Nephron progenitor cell (in vitro differentiated cells): ENCODE measurements at places on chromosomes 12 and 14.
A peak's percentile ranks its signal among the peaks of the same experiment; 100 is the strongest.

GRCh38 chr14:88929656-88930436 lies 105.4 kb downstream of the TTC8 start:
- DNase-seq = no peak

GRCh38 chr14:104247336-104248202 lies 109.2 kb downstream of the KIF26A start:
- no peak for DNase-seq

DNA sequence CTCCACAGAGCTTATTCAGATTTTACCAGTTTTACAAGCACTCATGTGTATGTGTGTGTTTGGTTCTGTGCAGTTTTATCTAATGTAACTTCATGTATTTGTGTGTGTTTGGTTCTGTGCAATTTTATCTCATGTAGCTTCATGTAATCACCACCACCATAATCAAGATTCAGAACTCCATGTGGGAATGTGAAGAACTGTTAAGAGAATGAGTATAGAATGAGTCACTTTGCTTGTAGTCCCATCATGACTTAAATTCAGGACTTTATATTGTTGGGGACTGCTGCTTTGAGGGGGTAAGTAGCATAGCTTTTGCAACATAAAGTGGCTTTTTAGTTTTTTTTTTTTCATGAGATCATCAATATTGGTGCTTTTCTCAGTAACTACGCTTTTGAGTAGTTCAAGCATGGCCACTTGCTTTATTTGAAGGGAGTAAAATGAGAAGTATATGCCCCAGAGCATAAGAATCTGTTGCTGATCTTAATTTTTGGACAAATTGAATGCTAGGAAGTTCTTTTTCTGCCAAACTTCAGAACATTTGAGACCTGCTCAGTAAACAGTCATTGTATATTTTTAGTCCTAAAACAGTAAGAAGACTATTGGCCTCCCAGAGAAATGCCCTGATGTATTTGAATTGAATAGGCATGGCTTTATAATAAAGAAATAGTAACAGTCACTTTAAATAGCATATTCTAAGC lies 28.8 kb downstream of the PROX2 start:
- DNase-seq = no peak

GRCh38 chr14:50020799-50021198 lies 95.6 kb downstream of the VCPKMT start:
- no peak for DNase-seq

DNA sequence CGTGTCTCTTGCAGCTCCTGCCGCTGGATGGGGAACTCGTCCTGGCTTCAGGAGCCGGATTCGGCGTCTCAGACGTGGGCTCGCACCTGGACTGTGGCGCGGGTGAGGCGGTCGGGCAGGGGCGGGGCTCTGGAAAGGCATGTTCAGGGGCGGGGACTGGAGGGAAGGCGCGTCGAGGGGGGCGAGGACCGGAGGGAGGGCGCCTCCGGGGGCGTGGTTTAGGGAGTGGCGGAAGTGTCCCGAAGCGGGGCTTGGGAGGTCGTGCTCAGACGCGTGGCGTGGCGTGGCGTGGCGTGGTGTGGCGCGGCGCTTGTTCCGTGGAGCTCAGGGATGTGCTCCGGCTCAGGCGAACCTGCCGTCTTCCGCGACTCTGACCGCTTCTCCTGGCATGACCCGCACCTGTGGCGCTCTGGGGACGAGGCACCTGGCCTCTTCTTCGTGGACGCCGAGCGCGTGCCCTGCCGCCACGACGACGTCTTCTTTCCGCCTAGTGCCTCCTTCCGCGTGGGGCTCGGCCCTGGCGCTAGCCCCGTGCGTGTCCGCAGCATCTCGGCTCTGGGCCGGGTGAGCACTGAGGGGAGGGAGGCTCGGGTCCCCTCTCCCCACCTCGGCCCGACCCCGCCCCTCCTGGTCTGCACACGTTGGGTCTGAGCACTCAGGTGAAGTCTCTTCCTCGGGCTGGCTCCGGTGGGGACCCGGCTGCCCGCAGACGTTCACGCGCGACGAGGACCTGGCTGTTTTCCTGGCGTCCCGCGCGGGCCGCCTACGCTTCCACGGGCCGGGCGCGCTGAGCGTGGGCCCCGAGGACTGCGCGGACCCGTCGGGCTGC lies 6.2 kb downstream of the AMN start:
- peak; percentile 89 for DNase-seq

DNA sequence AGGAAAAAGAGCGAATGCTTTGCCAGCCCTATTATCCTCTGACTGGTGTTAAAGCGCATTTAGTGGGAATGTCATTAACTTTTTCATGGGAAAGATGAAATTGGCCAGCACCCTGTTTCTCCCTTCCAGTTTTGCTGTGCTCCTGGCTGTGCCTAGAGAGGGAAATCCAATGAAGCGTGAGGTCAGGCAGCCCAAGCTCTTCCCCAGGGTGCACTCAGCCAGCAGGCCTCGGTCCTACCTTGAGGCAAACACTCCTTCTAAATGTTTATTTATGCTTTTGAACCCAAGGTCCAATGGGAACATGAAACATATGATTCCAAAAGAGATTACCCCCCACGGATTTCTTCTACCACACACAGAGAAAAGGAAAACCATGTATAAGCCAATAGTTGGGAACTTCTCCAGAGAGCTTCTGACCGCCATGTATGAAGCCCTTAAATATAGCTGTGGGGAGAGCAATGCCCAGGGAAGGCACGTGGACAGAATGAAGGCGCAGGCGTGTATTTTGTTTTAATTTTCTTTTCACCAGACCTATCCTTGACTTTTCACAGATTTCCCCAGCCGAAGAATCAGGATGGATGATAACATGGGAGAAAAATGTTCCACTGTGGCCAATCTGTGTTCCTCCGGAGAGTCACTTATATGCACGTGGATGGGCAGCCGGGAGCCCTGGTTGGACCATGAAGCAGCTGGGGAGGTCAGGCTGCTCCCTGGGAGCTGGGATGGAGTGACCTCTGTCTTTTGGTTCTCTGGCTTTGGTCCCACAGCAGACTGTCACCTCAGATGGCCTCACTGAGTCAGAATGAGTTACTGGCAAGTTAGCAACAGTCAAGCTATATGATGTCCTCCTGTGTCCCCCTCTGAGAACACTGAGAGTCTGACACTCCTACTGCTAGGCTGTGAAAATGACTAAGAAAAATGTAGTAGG lies 37.3 kb downstream of the GPR135 start:
- DNase-seq = no peak

DNA sequence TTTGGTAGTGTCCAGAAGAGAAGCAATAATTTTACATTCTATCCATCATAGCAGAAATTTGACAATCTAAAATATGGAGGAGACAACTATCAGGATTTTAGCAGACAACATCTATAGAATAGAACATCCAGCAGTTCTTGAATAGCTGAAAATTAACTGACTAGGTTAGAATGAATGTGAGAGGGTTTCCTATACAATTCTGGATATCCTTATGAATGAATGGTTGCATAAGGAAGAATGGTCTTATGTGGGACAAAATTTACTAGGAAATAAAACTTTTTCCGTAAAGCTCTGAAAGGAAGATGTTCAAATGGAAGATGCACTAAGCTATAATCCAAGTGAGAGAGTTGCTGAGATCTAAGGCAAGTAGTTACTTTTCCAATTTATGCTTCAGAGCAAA lies at the start of gene OR6C3:
TSS of gene OR6C3 (plus strand) at position 301 of the 400 bp plus-strand sequence. CDS start 955 bp downstream, outside the sequence.
- DNase-seq = no peak

DNA sequence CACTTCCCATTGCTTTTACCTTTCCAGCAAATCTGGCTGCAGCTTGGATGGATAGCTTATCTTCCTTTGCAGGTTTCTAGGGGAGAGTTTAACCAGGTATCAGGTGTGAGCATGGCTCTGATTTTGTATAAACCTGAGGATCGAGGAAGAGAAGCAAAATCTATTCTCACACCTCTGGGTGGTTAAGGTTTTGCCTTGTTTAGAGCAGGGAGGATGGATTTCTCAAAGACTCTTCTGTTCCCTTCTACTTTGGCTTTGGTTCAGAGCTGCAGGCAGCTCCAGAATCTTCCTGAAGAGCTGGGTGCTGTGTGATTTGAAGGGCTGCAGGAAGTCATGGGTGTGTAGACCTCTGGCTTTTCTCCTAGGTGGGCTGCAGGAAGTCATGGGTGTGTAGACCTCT lies 1.7 kb downstream of the JDP2 start:
- DNase-seq = no peak

GRCh38 chr12:76010732-76011458 lies 20.7 kb downstream of the PHLDA1 start:
- no peak for DNase-seq

DNA sequence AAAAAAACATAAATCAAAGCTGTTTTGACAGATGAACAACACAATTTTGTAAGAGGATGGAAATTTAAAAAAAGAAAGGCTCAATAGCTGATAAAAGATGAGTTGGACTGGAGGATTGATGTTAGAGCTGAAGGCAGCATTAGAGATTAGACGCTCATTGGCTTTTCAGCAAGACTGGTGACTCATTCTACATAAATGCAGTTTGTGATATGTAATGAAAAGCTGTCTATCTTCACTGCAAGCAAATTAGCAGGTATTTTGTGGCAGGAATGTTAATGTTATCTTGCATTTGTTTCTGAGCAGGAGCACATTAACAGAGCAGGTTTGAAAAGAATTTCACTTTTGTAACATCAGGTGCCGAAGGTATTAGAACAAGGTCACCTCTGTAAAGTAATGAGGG lies 442.7 kb upstream of the NOVA1 start:
- DNase-seq = no peak

- no peak for DNase-seq
Measured at GRCh38 chr14:71382315-71382714, 475.1 kb downstream of the PCNX1 start.

GRCh38 chr12:88313554-88313953 lies 171.4 kb downstream of the TMTC3 start:
- DNase-seq = no peak

GRCh38 chr14:63725786-63726460 lies 1.9 kb downstream of the SGPP1 start:
- no peak for DNase-seq

- no peak for DNase-seq
Measured at GRCh38 chr12:15194456-15195368, 26.5 kb downstream of the RERG start.

DNA sequence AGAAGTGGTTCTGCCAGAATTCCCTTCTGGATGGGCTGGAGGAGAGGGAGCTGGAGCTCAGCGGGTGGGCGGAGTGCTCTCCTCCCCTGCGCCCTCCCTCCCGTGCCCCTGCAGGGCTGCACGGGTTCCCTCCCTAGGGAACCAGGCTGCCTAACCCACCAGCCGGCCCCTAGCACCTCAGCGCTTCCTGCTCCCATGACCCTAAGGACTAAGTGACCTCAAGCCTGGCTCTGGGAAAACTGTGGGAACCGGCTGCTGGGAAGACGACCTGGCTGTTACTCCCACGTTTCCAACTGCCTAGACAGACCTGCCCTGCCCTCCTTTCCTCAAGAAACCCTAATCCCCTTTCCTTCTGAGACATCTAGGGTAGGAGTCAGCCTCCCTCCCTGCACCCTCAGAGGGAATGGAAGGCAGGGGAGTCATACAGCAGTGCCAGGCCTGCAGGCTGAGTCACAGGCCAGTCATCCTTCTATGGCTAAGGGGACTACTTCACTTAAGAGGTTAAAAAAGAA lies 31.5 kb downstream of the SLC6A12 start:
- DNase-seq = no peak

- no peak for DNase-seq
Measured at GRCh38 chr12:19792028-19792427, 352.7 kb downstream of the AEBP2 start.

- no peak for DNase-seq
Measured at GRCh38 chr14:96893966-96894622, 96.9 kb downstream of the VRK1 start.

DNA sequence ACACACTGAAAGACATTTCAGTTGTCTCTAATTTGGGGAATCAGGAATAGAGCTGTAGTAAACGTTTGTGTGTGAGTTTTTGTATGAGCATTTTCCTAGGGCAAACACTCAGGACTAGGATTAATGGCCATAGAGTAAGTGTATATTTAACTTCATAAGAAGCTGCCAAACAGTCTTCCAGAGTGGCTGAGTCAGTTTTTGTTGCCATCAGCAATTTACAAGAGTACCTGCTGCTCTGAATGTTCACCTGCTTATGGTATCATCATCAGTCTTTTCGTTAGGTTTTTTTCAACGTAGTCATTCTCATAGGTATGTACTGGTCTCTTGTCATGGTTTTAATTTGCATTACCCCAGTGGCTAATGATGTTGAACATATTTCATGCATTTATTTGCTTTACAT lies 30.6 kb upstream of the TRHDE start:
- no peak for DNase-seq

- DNase-seq = no peak
Measured at GRCh38 chr12:92503971-92504593, 198.7 kb upstream of the PLEKHG7 start.

GRCh38 chr12:59698600-59698999 lies 102.8 kb downstream of the SLC16A7 start:
- no peak for DNase-seq

DNA sequence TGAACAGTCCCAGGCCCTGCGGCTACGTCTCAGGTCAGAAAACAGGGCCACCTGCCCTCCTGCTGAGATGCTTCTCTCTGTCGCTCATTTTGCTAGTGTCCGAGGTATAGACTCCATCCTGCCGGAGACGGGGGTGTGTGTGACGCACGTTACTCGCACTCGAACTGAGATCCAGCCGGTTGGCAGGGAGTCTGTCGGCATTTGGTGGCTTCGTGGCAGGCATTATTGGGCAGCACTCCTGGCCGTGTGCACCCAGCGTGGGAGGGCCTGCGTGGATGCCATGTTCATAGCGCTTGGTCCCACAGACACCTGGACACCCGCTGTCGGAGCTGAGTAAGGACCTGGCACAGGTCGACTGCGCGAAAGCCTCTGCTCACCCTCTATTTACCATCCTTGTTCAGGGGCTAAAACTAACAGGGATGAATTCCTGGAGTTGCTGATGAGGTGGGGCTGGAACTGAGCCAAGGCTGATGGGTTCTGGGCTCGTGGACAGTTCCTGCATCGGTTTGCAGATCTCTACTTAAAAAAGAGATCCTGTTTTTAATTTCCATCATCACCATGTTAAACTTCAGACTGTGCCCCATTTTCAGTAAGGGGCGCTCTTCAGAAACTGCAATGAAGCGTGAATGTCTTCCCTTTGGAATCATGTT lies 28.6 kb downstream of the AACS start:
- DNase-seq = no peak

GRCh38 chr14:56549721-56550120 lies 29.9 kb upstream of the TMEM260 start:
- DNase-seq = no peak

DNA sequence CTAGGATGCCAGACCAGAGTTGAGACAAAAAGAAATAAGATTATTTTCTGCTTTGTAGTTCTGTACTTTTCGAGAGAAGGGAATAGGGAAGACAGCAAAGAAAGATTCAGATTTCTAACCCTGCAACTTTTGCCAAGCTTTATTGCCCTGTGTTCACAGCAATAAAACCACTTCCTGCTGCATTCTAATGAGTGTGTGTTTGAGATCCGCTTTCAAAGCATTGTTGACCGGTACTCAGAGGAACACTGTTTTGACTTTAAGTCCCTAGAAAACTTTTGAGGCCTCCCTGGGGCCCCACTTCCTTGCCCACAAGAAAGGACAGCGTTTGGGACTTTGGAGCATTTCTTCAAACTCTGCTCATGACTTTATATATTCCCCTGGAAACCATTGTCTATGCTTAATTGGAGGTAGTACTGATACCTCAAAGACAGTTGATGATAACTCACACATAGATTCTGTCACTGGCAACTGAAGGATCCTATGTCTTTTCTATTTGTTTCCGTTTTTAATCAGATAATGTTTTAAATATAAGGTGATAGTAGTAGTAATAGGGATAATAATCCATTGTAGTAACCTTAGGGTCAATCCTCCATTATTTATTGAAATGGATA lies 1.3 kb downstream of the RNASE6 start:
- no peak for DNase-seq
